ENCODE measurements at places on chromosomes 6 and 20.

DNA sequence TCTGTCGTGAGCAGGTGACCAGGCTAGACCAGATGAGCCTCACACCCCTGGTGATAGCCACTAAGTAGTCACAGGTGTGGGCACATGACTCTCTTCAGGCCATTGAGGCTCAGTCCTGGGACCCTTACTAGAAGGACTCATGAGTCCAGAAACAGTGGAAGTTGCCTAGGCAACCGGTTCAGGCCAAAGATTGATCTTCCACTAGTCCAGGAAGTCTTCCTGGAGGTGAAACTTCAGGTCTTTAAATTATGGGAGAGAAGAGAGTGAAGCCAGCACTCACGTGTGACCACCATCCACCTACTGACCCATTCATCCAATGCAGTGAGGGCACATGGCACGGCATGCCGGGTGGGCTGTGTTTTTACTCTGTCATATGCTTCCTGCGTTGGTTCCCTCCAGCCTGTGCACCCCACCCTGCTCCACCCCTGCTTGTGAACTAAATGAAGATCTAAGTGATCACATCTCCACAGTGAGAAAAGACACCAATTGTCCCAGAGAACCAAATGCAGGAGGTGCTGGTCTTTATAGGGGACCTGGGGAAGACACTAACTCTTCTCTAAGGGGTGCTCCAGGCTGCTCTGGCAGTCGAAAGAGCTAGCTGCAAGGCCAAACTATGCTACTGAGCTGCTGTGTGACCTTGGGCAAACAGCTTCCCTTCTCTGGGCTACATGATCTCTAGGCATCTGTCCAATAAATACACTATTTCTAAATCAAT is 12.5 kb upstream of the STX16 start:
- DNase-seq = no peak

GRCh38 chr6:138979365-138979764 is 8.7 kb downstream of the REPS1 start:
- no peak for DNase-seq

DNA sequence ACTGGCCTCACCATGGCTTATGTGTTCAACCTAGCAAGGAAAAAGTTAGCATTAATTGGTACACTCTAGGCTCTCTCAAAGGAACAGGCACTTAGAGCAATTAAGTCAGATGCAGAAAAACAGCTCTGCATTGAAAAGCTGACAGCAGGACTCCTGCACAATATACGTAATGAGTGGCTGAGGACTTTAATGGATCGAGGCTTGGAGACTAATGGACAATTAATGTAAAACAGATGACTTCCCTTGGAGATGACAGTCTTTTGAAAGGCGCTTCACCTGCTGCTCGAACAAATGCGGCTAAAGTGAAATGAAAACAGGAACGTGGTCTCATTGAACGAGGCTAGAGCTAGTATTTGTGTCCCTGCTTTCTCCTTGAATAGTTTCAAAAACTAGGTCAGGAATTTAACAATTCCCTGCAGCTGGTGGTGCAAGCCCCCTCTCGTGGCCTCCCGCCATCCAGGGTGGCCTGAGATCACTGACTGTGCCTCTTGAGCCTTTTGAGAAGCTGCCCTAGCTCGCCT is 137.1 kb downstream of the ELOVL4 start:
- DNase-seq = no peak

- no peak for DNase-seq
Measured at GRCh38 chr6:166671434-166672081, 44.5 kb upstream of the RPS6KA2 start.

DNA sequence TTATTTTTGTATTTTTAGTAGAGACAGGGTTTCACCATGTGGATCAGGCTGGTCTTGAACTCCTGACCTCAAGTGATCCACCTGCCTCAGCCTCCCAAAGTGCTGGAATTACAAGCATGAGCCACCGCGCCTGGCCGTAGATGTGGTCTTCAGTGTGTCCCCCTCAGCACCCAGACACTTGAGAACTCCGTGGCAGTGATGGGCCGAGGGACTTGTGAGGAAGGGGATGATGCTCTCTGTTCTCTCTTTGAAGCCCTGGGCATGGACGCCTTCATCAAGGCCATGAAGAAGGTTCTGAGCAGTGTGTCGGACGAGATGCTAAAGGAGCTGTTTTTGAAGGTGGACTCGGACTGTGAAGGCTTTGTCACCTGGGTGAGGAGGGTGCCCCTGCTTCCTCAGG is 16.9 kb downstream of the EFCAB8 start:
- DNase-seq = no peak

DNA sequence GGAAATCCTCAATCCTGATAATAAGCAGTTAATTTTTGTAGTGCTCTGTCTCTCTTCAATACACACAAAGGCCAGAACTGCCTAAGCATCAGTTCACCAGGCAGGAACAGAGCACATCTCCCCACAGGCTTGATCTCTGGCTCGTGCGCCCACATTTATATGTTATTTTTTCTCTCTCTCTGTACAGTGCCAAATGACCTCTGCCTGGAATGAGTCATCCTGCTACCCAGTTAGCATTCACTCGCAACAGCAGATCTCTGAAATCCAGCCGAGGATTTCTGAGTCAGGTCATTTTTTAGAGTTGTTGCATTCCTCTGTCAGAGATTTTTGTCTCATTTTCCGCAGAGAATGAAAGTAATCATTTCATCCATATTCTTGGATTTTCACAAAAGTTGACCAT is 107.1 kb downstream of the COL12A1 start:
- no peak for DNase-seq

DNA sequence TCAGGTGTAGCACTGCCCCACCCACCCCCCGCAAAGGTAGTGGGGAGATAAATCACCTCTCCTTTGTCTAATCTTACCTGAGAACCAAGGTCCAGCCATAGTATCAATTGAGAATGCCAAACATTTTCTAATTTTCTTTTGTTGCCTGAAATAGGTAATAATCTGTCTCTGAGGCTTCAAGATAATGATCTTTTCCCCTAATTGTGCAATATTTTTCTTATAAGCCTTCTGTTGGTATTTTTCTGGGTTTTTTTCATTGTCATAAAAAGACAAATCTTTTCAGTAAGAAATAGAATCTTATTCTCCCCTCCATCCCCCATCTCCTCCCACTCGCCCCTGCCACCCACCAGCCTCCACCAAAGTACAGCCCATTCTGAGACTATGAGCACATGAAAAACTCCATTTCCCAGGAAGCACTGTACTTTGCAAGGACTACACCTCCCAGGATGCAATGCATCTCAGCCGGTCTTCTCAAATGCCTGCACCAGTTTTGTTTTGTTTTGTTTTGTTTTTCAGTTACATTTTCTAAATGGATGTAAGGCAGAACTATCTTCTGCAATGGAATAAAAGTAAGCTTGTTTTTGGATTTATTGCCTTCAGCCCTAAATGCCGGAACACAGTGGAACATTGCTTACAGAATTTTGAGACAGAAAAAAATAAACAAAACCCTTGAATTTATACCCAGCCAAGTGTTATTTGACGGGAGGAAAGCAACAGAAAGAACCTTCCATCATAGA is 268.0 kb downstream of the TFAP2A start:
- DNase-seq = no peak

GRCh38 chr6:137157601-137158000 is 15.8 kb downstream of the IL22RA2 start:
- no peak for DNase-seq

GRCh38 chr20:54820392-54820791 is 345.0 kb downstream of the DOK5 start:
- DNase-seq = no peak

GRCh38 chr6:151068761-151069312 is 170.9 kb upstream of the AKAP12 start:
- no peak for DNase-seq

GRCh38 chr6:44631968-44632367 is 244.5 kb downstream of the CDC5L start:
- DNase-seq = no peak

DNA sequence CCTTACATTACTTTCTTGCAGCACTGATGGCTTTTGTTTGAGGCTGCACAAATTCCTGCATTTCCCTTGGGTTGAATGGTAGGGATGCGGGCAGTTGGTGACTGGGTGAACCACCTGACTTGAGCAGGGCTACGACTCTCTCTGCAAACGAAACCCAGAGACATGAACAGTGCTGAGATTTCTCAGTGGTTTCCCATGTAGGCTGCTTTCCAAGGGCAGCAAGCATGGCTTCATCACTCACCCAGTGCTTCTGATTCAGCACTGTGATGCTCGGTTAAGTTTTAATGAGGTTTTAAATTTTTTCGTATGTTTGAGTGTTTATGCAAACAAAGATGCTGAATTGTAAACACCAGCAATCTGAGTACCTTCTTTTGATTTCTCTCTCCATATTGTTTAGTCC is 127.2 kb downstream of the MTHFD1L start:
- no peak for DNase-seq

- no peak for DNase-seq
Measured at GRCh38 chr20:38670786-38671185, 53.5 kb upstream of the SLC32A1 start.

DNA sequence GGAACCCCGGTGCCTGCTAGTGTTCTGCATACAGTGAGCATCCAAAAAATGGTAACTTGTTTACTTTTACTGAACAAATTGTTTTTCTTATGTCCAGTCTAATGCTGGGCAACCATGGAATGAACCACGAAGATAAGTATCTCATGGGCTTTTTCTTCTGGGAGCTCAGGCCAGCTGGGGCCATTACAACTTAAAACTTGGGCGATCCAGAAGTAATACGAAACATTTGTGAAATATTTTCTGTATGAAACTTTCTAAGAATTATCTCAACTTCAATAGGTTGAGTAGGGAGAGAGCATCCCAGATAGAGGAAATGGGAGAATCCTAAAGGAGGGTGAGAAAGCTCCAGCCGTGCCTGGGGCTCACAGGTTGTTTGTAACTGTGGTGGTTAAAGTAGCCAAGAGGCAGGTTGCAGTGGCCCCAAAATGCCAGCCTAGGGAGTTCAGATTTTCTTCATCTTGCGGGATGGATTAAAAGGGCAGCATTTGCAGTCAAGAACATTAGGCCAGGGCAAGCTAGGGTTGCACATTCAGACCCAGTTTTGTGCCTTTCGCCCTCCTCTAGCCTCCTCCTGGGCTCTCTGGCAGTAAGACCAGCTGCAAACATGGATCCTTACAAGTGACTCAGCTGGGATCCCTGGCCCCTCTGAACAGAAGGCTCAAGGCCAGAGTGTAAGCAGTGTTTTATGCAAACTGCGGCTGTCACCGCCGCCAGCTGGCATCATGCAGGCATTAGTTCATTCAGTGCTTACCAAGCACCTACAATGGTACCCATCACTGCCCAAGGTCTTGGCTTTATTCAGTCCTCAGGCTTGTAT is 41.5 kb downstream of the ELMO2 start:
- no peak for DNase-seq

DNA sequence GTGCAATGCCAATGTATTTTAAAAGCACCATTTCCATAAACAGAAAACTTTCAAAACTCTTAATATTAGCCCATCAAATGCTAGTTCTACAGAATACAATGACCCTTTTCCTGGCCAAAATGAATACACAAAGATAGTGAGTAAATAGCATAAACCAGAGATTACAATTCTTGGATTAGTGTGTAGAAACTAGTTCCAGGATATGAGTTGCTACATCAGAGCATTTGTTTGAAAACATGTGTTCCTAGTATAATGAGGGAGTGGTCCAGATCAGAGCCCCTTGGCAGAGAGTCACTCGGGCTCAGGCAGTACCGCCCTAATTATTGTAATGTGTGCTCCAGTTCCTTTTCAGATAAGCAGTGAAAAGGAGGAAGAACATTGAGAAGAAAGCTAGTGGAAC is 63.7 kb upstream of the COL21A1 start:
- no peak for DNase-seq

- no peak for DNase-seq
Measured at GRCh38 chr20:63782521-63782971, 43.0 kb downstream of the SLC2A4RG start.

- DNase-seq = no peak
Measured at GRCh38 chr6:79713701-79714322, 82.7 kb downstream of the SH3BGRL2 start.

GRCh38 chr6:26122402-26122792 is 35.2 kb downstream of the HFE start:
- DNase-seq = no peak

GRCh38 chr20:22407237-22408193 is 176.9 kb downstream of the FOXA2 start:
- DNase-seq = no peak
